ENCODE measurements at places on chromosomes 3 and 15. TPM values are rescaled to one million over a fixed set of nuclear protein-coding genes. Genes with fewer than 3 reads are reported as not detected.

DNA sequence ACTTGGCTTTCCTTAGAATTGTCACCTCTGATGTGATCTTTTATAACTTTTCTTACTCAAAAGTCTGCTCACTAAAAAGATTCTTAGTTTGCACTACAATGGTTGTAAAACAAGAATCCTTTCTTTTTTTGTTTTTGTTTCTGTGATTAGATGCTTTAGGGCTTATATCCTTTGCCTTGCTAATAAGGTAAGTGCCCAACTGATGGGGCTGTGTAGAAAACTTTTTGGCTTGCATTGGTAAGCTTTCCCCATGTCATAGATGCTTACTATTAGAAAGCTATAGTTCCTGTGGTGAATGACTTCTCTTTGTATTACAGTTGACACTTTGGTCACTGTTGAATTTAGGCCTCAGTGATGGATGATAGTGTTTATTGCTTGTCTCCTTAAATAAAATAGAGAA, 5.1 kb downstream of the ABHD5 start:
- DNase-seq, result no peak

GRCh38 chr3:149902498-149903139, 68.1 kb downstream of the PFN2 start:
- DNase-seq, result peak; percentile 39

- no peak for DNase-seq
Measured at GRCh38 chr3:186124592-186124991, 15.7 kb upstream of the ETV5 start.

GRCh38 chr3:52444860-52445793, at the start of gene SEMA3G:
Gene SEMA3G, minus strand, starts transcription at chr3:52445103. Its CDS starts 76 bp downstream, at chr3:52445027.
- DNase-seq, result peak; percentile 71

DNA sequence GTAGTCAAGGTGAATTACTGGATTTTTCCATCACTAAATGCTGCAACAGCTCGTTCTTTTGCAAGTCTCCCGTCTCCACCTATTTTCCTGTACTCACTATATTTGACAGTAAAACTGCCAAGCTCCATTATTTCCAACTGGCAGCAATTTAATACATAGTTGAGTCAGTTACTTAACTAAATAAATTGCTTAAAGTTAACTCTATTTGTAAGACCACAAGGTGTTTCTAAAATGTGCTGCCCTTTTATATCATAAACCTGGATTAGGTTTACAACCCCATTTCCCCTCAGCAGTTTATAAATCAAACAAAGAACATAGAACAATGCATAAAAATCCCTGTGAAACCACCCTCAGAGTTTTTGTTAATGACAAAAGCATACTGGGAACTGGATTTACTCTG, 211.4 kb upstream of the DPH6 start:
- no peak for DNase-seq

SLC28A2 gene
- total RNA-seq, result not detected

DNA sequence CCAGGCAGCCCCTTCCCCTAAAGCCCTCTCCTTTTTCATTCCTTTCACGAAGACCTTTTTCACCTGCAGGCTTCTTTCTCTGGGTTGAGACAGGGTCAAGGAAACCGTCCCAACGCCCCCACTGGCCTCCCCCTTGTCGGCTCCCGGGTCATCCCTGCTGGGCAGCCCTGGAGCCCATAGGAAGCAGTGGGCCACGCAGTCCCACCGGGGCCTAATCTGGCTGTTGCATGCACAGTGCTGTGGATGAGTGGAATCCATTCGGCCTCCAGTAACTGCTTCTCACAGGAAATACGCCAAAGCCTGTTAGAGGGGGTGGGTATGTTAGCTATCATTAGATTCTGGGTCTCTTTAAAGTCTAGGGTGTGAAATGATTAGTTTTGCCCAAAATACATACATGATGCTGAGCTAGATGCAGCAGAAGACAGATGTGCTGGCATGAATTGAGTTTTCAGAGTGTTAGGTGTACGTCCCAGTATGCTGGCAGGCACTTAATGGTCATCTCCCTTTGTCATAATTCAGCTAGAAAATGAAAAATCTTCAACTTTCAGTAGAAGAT, 16.6 kb downstream of the LYSMD4 start:
- no peak for DNase-seq

TMEM212 gene
- total RNA-seq, result not detected

- DNase-seq, result no peak
Measured at GRCh38 chr15:87849181-87849580, 407.4 kb downstream of the NTRK3 start.

GRCh38 chr3:68958932-68959331, 26.6 kb upstream of the TAFA4 start:
- no peak for DNase-seq

GRCh38 chr3:146783446-146783845, 178.3 kb upstream of the PLSCR5 start:
- no peak for DNase-seq

DNA sequence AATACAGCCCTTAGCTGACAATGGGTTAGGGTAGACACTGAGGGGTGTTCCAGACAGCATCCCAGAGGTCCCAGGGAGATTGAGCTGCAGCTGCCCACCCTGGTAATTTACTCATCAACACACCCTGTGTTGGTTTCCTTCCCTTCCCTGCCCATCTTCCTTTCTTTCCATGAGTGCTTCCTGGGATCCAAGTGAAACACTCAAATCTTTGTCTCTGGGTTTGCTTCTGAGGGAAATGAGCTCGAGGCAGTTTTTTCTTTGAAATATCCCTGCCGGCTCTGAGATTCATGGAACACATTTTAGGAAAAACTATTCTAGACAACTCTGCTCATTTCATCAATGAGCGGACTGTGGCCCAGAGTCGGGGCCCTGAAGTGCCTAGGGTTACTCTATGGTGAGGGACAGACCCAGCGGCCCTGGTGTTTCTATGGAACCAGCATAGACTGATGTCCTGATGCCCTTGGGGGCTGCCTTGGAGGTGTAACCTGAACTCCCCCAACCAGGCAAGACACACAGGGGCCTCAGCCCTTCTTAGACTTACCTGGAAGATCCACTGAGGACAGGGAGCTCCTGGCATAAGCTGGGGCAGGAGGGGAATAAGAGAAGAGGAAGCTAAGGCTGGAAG, 14.9 kb upstream of the CSRNP1 start:
- DNase-seq, result no peak

DNA sequence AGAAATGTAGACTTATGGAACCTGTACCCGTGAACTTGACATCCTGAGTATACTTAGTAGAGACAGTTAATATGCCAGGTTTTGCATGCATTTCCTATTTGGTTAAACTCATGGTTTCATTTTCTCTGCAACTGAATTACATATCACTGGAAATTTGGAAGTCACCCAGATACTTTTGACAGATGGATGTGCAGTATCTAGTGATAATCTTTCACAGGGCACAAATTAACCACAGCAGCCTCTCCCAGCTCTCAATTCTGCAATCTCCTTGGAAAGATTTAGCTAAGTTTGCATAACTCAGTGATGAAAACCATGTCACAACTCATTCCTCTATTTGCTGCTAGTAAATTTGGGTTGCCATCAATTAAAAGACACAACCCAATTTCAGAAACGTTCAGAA, 162.3 kb upstream of the TPM1 start:
- no peak for DNase-seq

ETV5 gene
- 41.4 TPM for total RNA-seq

TRIM42 gene
- total RNA-seq, result not detected

RGMA gene
- total RNA-seq, result 2.5 TPM

ECE2 gene
- total RNA-seq, result not detected

- DNase-seq, result no peak
Measured at GRCh38 chr3:139893267-139893962, 41.6 kb upstream of the CLSTN2 start.

- DNase-seq, result no peak
Measured at GRCh38 chr3:42685891-42686820, 819 bp downstream of the KLHL40 start.

DNA sequence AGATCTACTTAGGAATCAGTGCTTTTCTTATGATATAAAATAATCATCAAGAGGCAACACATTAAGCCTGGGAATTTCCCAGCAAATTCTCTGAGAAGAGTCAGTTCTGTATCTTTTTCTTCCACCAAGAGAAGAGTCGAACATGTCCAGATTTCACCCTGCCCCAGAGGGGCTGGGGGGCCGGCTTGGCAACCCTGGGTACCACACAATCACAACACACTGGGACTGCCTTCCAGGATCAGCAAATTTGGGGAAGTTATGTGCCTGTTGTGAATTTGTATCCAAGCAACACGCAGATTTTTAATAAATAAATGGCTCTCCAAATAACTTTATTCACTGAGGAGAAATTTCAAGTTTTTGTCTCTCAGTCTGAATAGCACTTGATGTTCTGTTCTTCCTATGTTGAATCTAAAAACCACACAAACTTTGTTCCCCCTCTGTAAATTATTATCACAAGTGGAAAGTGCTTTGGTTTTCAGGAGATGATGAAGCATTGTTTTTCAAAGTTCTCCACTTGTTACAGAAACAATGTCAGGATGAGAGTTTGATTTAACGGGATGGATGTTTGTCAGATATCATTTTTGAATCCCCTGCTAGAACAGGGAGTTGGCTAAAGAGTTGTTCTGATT, 357.2 kb downstream of the ZNF385D start:
- no peak for DNase-seq

DNA sequence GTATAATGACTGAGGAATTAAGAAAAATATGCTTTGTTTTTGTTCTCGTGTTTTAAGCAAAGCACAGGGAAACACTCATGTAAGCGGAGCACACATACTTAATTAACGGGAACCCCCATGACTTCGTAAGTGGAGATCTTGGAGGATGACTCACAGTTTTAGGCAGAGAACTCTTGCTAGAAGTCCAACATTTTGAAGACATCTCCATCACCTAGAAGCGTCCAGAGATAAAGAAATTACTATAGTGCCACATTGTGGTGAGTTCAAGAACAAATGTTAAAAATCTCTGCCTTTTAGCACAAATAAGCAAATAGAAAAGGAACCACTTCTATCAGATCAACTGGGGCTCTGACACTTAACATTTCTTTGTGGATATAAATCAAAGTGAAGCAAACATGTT, 194.1 kb upstream of the ARHGEF26 start:
- peak; percentile 80 for DNase-seq

- no peak for DNase-seq
Measured at GRCh38 chr3:17025594-17026139, 140.9 kb downstream of the PLCL2 start.

DNA sequence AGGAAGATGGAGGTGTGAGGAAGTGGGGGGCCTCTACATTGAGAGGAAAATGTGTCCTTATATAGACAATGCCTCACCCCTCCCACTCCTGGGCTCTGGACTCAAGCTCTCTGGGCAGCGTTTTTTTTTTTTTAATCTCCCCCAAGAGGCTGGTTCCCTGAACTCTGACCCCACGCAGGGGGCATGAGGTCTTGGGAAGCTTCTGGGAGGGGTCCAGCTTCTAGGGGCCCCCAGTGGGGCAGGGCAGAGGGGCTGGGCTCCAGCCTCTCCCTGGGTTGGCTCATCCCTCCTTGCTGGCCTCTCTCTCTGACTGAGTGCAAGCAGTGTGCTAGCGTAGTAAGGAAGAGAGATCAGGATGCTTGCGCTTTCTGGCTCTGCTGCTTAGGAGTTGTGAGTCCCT, 101.4 kb upstream of the HACD2 start:
- no peak for DNase-seq

HYPK gene
- 22.8 TPM for total RNA-seq

- no peak for DNase-seq
Measured at GRCh38 chr15:80252121-80252518, at the start of gene CTXND1. Gene CTXND1, minus strand, starts transcription at chr15:80252213. Its CDS starts 50,264 bp downstream, at chr15:80201949.

- DNase-seq, result no peak
Measured at GRCh38 chr3:44018926-44019325, 222.8 kb upstream of the TOPAZ1 start.

- peak; percentile 65 for DNase-seq
Measured at GRCh38 chr15:99305761-99306505, 54.7 kb downstream of the LRRC28 start.

PTPRG gene
- 0.29 TPM for total RNA-seq

AMIGO3 gene
- 1.8 TPM for total RNA-seq

- DNase-seq, result no peak
Measured at GRCh38 chr3:49620728-49621127, 53.4 kb upstream of the APEH start.

DNA sequence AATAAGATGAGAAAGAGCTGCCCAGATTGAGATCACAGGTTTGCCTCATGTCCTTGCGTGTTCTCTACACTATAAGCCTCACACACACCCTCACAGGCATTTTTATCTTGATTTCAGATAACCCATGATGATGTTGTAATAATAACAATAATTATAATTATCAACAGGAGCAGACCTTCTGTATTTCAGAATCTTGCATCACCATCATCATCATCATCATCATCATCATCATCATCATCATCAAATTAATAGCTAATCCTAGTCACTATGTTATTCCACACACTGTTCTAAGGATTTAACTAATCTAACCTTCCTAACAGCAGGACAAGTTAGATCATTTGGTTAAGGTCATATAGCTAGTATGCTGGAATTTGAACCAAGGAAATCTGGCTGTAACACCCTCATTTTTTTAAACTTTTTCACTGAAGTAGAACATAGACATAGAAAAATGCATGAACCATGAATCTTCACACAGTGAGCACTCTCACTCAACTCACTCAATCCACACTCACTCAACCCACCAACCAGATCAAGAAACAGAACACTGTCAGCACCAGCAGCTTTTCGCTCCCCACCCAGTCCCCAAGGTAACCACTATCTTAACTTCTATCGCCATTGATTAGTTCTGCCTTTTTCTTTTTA, 1.8 kb upstream of the SH2D7 start:
- no peak for DNase-seq

GRCh38 chr15:74272812-74273211, 36.7 kb downstream of the CCDC33 start:
- DNase-seq, result peak; percentile 55

- peak; percentile 34 for DNase-seq
Measured at GRCh38 chr3:148727231-148727630, 29.5 kb downstream of the AGTR1 start.

GRCh38 chr3:32684029-32684799, 774 bp upstream of the CNOT10 start:
- DNase-seq, result no peak

DNA sequence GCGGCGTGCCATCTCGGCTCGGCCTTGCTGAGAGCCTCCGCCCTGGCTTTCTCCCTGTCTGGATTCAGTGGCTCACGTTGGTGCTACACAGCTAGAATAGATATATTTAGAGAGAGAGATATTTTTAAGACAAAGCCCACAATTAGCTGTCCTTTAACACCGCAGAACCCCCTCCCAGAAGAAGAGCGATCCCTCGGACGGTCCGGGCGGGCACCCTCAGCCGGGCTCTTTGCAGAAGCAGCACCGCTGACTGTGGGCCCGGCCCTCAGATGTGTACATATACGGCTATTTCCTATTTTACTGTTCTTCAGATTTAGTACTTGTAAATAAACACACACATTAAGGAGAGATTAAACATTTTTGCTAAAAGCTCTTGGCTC, 54.1 kb downstream of the PLXNA1 start:
- DNase-seq, result no peak

DNA sequence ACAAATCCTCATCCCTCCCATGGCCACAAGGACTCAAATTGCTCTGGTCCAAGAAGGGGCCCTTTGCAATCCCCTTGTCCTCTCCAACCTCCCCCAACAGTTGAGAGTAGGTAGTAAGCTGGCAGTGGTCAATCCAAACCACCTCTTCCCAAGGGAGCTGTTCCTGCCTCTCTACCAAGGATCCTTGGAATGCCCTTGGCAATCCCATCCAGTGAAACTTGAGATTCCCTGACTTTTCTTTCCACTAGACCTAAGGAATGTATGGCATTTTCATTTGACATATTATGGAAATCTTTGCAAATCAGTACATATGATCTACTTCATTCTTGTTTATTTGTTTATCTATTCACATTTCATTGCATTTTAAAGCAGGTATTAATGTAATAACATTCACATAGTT, 4.8 kb upstream of the RBP2 start:
- DNase-seq, result no peak

All from PC-3 (cell line).